ENCODE measurements at places on chromosomes 5 and 9.

- DNase-seq: no peak
These were observed 18.3 kb downstream of the DOCK2 start for GRCh38 chr5:169655353-169655752.

GRCh38 chr5:134517553-134517952 is 7.9 kb upstream of the JADE2 start:
- DNase-seq: no peak

DNA sequence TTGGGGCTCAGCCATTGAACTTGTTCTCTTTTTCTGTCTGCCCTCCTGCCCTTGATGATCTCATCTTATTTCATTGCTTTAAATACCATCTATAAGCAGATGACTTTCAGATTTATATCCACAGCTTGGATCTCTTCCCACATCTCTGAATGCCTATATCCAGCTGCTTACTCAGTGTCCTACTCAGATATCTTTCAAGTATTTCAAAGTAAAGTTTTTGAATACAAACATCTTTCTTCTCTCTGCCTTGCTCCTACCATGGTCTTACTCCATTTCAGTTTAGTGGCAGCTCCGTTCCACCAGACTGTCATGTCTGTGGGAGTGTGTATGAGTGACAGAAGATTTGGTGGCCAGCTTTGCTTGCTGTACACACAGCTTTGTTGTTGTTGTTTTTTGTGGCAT is 59.7 kb downstream of the ERBIN start:
- DNase-seq: no peak

DNA sequence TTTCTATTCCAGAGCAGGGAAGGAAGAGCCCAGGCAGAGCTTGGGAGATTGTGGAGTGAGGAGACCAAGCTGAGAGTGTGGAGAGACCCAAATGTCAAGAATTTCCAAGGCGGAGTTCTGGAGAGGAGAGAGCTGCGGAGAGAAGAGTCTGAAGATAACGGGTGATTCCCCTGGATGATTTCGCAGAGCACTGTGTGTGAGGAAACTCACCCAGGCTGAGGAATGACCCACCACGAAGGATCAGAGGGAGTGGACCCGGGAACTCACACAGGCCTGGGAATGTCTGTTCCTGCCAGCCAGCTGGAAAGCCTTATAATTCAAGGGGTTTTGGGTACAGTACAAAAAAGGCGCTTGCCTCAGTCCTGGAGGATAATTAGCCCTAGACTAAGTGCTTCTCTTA is 94.2 kb downstream of the WNK2 start:
- DNase-seq: no peak

- no peak for DNase-seq
These were observed 76.4 kb downstream of the EHMT1 start for GRCh38 chr9:137694962-137695875.

DNA sequence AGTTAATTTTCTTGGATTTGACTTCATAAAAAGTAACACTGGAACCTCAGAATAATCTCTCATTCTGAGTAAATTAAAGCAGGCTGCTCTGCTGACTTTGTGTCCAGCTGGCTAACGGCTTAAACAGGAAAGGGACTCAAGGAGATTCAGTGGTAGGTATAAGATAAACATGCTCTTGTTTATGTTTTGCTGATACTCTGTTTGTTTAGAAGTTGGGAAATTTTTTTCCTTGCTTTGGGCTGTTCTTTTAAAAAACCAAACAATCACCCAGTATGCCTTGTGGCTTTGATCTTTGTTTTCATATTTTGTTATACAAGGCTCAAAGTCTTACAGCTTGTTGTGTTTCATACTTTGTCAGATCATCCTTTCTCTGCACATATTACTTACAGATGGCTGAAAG is 237.6 kb upstream of the RIOK2 start:
- DNase-seq: no peak
